ENCODE measurements at places on chromosomes 2 and 18.

- no peak for DNase-seq
Measured at GRCh38 chr2:132573444-132574007, 96.5 kb downstream of the LYPD1 start.

GRCh38 chr2:43676322-43677050 lies at the start of gene C1GALT1C1L:
Gene C1GALT1C1L, minus strand, starts transcription at chr2:43676429. Its CDS starts 107 bp downstream, at chr2:43676322.
- DNase-seq: peak; percentile 11

DNA sequence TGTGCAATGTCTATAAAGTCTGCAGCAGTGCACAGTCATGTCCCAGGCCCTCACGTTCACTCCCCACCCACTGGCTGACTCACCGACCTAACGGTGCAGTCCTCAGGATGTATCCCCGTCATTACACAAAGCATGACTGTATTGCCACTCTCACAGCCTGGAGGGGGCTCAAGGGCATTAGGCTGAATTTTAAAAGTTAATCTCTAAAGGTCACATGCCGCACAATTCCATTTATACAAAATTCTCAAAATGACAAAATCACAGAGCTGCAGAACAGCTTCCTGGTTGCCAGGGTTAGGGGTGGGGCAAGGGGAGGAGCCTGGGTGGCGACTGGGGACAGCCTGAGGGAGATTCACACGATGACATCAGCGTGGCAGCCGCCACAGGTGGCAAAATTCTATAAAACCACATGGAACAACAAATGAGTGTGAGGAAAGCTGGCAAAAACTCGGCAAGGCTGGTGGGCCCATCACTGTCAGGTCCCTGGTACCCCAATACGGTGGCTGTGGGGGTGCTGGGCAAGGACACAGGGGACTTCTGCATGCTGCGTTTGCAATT lies 97.6 kb downstream of the NDUFA10 start:
- no peak for DNase-seq

DNA sequence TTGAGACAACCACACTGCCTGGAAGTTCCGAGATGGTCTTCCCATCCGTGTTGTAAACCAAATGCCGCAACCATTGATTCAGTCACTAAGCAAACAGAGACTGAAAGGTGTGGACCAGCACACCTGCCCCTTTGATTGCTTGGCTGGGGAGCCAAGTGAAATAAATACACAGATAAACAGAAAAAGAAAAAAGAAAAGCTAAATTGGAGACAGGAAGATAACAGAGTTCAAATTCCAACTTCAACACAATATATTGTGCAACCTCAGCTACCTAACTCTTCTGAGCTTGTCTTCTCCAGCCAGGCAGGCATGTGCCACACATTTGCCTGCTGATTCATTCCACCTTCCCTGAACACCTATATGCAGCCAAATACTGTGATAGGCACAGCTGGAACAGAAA lies 110.9 kb downstream of the PID1 start:
- no peak for DNase-seq

DNA sequence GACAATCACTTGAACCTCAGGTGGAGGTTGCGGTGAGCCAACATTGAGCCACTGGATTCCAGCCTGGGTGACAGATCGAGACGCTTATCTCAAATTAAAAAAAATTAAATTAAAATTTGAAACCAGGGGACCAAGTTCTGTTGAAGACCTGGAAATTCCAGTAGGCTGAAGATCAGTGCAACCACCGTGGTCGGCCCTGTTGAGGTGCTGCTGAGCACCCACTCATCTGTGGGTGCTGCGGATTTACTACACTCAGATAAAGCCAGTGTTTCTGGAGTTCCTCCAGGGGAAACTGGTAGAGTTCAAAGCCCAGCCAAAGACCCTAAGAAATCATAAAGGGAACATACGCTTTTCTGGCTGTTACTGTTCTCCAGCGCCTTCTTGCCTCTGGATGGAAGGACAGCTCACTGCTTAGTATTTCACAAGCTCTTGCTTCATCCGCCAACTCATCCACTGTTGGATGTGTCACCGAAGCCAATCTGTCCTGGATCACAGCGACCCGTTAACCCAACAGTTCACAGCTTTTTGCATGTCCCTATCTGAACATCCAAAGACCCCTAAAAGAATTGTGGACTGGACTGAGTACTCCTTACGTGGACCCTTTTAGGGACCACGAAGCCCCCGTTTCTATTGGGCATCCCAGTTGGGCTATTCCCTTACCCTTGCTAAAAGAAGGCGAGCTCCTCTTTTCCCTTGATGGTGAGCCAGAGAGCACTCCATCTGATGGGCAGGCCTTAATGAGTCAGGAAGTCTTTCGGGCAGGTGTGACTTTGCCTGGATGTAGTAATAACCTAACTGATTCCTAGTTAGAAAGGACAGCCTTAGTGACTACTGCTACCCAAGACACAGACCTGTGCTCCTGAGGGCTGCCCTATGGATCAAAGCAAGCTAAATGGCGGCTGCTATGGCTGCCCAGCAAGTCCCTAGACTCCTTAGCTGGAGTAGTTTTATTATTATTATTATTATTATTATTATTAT lies 6.0 kb upstream of the ALPP start:
- peak; percentile 1 for DNase-seq

GRCh38 chr2:47897883-47898731 lies 8.2 kb downstream of the FBXO11 start:
- no peak for DNase-seq

GRCh38 chr18:67362906-67363305 lies 153.6 kb downstream of the DSEL start:
- DNase-seq: no peak

- no peak for DNase-seq
Measured at GRCh38 chr2:234702731-234703225, 205.9 kb upstream of the ARL4C start.

- DNase-seq: no peak
Measured at GRCh38 chr2:16861530-16861929, 195.9 kb upstream of the CYRIA start.

GRCh38 chr18:38362286-38362792 lies 796.7 kb upstream of the CELF4 start:
- DNase-seq: no peak

DNA sequence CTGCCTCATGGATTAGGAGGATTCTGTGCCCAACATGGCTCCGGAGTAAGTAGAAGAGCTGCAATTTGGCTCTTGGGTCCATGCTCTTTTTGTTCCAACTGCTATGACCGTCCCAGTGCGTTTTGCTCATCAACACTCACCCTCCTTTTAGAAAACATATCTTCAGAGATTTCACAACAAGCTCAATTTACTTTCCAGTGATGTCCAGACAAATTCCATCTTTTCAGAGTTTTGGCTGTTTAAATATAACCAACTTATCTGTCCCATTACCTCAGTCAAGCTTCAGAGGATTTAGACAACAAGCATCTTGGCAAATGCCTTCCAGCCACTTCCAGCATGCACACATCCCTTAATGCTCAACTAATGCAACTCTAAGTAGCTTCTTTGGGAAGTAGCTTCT lies 6.9 kb upstream of the SLC14A2 start:
- DNase-seq: no peak

GRCh38 chr2:113054066-113054465 lies 1.4 kb upstream of the IL36B start:
- DNase-seq: no peak

- DNase-seq: no peak
Measured at GRCh38 chr2:6931753-6932152, 14.5 kb downstream of the RNF144A start.

DNA sequence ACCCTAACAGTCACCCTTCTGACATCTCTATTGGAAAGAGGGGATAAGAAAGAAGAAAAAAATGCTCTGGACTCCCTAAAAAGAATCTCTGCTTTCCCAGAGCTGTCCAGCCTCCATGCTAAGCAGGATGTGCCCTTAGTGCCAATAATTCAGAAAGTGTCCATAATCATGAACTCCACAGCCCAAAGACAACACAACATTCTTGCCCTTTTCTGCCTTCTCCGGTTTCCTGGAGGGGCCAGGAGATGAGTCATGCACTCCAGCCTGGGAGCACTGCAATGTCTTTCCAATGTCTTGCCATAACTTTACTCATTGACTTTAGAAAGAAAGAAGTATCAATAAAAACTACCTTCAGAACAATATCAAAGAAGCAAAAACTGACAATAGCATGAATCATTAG lies 44.0 kb downstream of the KLF7 start:
- no peak for DNase-seq

- no peak for DNase-seq
Measured at GRCh38 chr2:66899109-66899508, 464.2 kb downstream of the MEIS1 start.

DNA sequence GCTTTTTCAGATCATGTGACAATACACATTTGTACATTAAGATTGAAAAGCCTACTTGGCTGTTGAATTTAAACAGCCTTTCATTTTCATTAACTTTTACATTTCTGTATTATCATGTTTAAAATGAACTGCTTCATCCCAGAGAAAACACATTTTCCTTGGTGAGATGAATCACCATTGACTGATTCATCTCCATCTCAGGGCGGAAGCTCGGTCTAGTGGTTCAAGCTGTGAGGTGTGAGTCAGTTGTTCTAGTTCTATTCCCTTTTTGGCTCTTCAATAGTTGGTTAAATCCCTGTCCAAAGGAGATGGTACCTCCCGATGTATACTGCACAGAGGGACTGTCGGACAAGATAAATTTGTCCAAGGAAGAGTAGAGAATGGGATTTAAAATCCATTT lies 189.7 kb downstream of the ADCYAP1 start:
- no peak for DNase-seq

DNA sequence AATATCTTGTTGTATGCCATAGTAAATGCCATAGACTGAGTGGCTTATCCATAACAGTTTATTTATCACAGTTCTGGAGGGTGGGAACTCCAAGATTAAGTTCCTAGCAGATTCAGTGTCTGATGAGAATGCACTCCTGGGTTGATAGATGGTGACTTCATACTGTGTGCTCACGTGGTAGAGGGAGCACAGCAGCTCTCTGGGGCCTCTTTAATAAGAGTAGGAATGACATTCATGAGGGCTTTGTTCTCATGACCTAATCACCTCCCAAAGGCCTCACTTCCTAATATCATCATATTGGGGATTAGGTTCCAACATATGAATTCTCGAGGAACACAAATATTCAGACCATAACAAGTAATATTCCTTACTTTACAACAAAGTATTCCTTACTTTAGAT lies 98.1 kb upstream of the SH3BP4 start:
- no peak for DNase-seq

GRCh38 chr2:160419776-160420505 lies 73.7 kb downstream of the RBMS1 start:
- DNase-seq: no peak

GRCh38 chr2:46198164-46198883 lies 98.9 kb upstream of the EPAS1 start:
- no peak for DNase-seq

- no peak for DNase-seq
Measured at GRCh38 chr2:174568425-174568824, 29.2 kb downstream of the WIPF1 start.

GRCh38 chr2:241953324-241953928 lies 83.9 kb downstream of the RTP5 start:
- DNase-seq: no peak

DNA sequence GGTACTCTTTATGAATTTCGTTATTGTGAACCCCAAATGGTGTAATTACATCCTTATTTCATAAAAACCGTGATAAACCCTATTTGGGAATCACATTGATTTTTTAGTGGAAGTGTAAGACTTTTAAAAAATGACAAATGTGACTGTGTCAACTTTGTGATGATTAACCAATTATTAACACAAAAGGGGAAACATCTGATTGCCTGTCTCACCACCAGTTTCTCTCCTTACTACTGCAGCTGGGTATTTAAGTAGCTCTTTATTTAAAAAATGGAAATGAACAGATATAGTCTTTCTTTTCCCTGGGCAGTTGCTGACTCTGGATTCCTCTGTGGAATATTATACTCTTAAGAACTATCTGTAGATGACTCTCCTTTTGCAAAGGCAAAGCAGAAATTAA lies 11.6 kb upstream of the RPE start:
- DNase-seq: no peak

DNA sequence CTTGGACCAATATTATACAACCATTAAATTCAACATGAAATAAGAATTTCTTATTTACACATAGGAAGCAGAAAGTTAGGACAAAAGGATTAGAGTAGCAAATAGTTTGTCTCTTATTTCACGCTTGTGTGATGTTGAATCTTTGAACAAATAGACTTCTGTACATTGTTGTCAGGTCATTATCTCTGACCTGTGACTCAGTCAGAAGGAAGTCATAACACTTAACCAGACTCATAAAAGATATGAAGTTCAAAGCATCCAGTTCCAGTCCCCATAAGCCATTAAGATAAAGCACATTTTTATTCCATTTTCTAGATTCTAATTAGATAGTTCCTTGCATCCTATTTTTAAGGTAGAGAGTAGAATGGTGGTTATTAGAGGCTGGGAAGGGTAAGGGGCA lies 130.8 kb downstream of the UPP2 start:
- no peak for DNase-seq

- no peak for DNase-seq
Measured at GRCh38 chr2:122135021-122135937, 379.8 kb downstream of the TSN start.

GRCh38 chr2:234679301-234679740 lies 182.4 kb upstream of the ARL4C start:
- DNase-seq: no peak

- no peak for DNase-seq
Measured at GRCh38 chr2:763766-764525, 86.7 kb upstream of the TMEM18 start.

Data from iPS-NIHi11 (cell line).